Renal cortical epithelial cell (primary cell): ENCODE measurements at places on chromosomes 5 and 9. TPM values are rescaled to one million over a fixed set of nuclear protein-coding genes. Genes with fewer than 3 reads are reported as not detected.

The PCDHB9 gene
- 0.17 and 0.60 TPM in 2 replicates for total RNA-seq

The EPB41L4A gene
- 18.1 and 26.1 TPM in 2 replicates for total RNA-seq

The IL13 gene
- total RNA-seq: not detected in 2 replicates

The HAPLN1 gene
- total RNA-seq: not detected in 2 replicates

The HTR1A gene
- total RNA-seq: 0.35 TPM in 1 of 2 replicates, not detected in the other

The CAVIN4 gene
- 0.69 and 1.6 TPM in 2 replicates for total RNA-seq

The STC2 gene
- 15.1 and 41.0 TPM in 2 replicates for total RNA-seq

The UBQLN1 gene
- 115 and 152 TPM in 2 replicates for total RNA-seq

The VAV2 gene
- total RNA-seq: 20.8 and 52.0 TPM in 2 replicates

The DNAJC21 gene
- 24.8 and 47.9 TPM in 2 replicates for total RNA-seq

The FASTKD3 gene
- total RNA-seq: 14.8 and 19.6 TPM in 2 replicates

The ENC1 gene
- 44.5 and 219 TPM in 2 replicates for total RNA-seq

The IL7R gene
- 0.05 and 4.9 TPM in 2 replicates for total RNA-seq

The CDH18 gene
- not detected in 2 replicates for total RNA-seq

The MCCC2 gene
- 56.3 and 59.9 TPM in 2 replicates for total RNA-seq

The ALG2 gene
- total RNA-seq: 46.7 and 54.6 TPM in 2 replicates
